Fibroblast of lung (primary cell): ENCODE measurements at places on chromosomes 3 and 15.

- no peak for DNase-seq
These were observed 577.0 kb upstream of the ARRDC4 start for GRCh38 chr15:97383516-97383915.

GRCh38 chr3:167885277-167885676, 149.8 kb downstream of the SERPINI1 start:
- no peak for DNase-seq

DNA sequence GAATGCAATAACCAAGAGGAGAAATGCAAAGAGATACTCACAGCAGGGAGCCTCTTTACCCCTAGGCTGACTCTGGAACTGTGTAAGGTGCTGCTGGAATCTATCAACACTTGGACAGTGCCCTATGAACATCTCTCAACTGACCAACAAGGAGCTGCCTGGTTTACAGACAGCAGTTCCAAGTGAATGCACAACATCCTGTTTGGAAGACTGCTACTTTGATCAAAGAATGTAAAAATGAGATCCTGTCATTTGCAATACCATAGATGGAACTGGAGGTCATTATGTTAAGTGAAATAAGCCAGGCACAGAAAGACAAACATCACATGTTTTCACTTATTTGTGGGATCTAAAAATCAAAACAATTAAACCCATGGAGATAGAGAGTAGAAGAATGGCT, 136.3 kb downstream of the IMPG2 start:
- DNase-seq, result no peak

DNA sequence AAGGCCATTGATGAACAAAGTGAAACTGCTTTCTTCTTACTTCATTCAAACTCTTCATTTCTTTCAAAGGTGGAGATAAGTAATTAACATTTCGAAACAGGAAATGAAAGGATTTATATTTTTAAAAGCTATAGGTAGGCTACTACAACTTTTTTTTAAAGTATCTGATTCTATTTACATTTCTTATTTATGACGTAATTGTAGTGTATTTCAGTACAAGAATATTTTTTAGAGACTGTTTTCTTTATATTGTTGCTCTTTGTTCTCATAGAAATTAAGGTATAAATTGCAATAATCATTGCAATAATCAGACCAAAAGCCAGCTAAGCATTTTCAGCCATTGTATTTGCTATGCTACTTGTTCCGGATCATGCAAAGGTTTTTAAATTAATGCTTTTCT, 13.7 kb downstream of the ZFAND6 start:
- no peak for DNase-seq

DNA sequence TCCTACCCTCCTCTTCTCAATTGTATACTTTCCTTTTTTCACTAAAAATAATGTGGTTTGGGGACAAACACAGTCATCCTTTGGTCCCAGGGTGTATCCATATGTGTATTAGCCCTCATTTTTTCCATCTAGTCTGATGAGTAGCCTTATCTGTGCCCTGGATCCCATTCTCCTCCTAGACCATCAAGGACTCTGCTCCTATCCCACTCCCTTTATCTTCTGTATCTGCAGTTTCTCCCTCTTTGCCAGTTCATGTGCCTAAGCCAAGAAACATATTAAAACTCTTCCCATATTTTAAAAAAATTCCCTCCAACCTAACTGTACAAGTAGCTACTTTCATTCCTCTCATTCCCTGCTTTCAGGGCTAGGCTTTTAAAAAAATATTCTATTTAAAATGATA, 25.2 kb downstream of the CCDC14 start:
- DNase-seq, result no peak

- no peak for DNase-seq
These were observed 1312.2 kb downstream of the SI start for GRCh38 chr3:163766112-163766511.

DNA sequence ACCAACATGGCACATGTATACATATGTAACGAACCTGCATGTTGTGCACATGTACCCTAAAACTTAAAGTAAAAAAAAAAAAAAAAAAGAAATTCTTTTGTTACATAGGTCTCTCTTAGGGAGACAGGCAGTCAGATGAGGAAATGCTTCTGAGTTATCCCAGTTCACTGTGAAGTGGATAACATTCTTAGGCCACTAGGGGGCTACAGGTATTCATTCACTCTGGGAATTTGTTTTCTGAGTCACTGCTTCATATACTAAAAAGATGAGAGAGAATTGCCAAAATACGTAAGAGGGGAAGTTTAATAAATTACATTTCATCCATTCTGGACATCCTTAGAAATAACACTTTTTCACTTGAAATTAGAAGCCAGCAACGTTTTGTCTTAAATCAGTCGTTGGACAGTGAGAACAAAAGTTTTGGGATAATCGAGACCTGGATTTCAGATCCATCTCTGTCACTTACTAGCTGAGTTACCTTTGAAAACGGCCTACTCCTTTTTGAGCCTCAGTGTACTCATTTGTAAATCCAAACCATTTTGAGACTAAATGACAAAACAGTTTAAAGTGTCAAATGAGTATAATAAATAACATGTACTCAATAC, 738.4 kb upstream of the ALCAM start:
- DNase-seq, result peak; percentile 65

- no peak for DNase-seq
These were observed 89.0 kb downstream of the NFKBIZ start for GRCh38 chr3:101938262-101938847.

DNA sequence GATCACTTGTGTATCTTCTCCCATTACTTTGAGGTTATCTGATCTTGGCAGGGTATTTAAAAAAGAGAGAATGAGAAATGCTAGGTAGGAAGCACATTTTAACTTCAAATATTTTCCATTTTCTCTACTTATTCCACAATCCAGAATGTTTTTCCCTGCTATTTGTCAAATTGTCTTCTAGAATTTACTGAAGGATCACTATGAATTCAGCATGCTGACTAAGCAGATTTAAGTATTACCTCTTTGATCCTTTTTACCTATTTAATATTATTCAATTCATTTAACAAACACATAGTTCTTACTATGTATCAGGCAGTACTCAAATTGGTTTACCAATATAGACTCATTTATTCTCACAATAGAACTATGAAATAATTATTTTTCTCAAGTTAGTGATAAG, 463.4 kb upstream of the ARL6 start:
- no peak for DNase-seq

DNA sequence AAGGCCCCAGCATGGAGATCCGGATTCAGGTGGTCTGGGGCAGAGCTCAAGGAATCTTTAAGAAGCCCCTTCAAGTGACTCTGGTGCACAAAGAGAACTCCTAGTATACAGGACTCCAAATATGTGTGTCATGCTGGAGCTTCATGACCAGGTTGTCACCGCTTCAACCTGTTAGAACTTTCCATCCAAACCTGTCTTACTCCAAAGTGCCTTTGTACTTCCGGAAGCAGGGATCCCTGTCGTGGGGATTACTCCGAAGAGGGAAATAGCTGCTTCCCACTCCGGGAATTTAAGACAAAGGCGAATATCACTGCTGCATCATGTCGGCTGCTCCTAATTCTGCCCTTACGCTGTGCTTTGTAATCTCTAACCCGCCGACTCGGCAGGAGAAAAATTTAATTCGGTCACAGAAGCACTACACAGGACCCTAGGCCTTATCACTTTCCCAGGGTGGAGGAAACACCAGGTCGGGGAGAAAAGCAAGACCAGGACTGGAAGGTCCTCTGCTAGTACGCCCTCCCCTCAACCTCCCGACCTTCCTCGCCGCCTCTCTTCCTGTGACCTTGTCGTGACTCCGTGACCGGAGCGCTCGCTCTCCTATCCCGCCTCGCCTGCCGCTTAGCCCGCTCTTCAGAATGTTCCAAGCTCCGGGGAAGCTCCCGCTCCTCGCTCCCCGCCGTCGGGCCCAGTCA, 730 bp downstream of the HIGD1A start:
- DNase-seq, result peak; percentile 29

- peak; percentile 95 for DNase-seq
These were observed 84.6 kb downstream of the GREM1 start for GRCh38 chr15:32802286-32802936.

DNA sequence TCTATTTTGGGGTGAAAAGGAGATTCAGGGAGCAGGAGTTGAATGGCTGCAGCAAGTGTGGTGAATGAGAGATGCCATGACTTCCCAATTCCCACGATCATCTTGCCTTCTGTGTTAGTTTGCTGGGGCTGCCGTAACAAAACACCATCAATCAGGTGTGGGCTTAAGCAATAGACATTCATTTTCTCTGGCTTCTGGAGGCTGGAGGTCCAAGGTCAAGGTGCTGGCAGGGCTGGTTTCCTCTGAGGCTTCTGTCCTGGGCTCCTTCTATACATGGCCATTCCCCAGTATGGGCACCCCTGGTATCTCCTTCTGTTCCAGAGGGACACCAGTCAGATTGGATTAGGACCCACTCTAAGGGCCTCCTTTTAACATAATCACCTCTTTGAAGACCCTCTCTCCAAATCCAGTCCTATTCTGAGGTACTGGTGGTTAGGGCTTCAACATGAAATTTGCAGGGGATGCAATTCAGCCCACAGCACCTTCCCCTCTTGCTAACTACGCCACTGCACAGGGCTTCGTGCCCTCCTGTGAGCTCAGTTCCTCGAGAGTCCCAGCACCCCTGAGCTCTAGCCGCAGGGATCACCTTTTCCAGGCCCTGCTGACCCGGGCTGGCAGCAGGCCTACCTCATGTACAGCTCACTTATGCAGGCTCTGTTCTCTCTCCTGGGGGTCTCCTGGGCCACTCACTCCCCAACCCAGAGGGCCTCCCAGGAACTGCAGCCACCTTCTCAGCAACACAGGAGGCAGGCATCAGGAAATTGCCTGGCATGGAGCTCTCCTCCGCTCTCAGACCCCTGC, 37.3 kb upstream of the SLC6A11 start:
- DNase-seq, result no peak

DNA sequence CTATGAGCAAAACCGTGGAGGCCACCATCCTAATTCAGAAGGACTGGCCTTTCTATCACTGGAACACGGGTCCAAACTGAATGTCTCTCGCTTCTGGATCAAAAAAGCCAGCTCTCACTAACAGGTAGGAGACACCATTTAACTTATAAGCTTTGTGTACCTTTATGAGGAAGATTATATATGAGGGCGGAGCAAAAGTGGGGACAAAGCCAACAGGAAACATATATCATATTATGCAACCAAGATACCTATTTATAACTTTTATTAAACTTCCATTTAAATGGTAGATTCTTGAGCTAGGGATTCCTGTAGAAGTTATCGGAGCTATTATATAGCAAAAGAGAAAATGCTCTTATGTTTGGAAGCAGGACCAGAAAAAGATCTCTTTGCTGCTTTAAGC, 78.4 kb downstream of the IGF2BP2 start:
- DNase-seq, result no peak

DNA sequence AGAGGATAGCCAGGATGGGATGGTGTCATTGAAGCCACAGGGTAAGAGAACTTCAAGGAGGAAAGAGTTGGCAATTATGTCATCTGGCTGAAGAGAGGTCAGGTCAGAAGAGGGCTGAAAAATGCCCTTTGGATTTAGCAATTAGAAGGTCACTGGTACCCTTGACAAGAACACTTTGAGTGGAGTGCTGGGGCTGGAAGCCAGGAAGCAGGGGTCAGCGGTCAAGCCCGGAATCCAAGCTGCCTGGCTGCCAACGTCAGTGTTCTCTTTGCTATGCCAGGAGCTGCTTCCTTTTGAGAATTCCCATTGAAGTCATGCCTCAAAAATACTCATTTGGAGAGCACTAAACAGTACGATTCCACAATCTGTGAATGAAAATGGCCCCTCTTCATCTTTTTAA, 386.5 kb downstream of the SHQ1 start:
- DNase-seq, result no peak

- DNase-seq, result no peak
These were observed 15.0 kb downstream of the PDIA5 start for GRCh38 chr3:123081718-123082369.
